ENCODE measurements at places on chromosomes 1 and 21.

- DNase-seq: no peak
Observed at GRCh38 chr1:10532362-10532761, 57.6 kb downstream of the PEX14 start.

GRCh38 chr1:211942583-211942982 lies 92.8 kb downstream of the INTS7 start:
- DNase-seq: no peak

DNA sequence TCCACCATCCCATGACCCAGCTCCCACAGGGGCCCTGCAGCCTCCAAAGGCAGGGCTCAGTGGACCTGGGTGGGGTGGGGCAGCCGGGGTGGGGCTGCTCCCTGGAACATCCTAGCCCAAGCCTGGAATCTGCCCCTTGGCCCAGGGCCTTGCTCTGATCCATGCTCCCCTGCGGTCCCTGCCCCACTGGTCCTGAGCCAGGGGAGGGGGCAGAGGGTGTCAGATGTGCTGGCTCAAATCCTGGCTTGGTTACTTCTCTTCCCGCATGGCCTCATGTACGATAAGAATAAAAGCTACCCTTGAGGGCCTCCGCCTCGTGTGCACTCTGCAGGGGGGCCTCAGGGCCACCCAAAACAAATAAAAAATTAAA lies 819 bp downstream of the SLC25A34 start:
- no peak for DNase-seq

DNA sequence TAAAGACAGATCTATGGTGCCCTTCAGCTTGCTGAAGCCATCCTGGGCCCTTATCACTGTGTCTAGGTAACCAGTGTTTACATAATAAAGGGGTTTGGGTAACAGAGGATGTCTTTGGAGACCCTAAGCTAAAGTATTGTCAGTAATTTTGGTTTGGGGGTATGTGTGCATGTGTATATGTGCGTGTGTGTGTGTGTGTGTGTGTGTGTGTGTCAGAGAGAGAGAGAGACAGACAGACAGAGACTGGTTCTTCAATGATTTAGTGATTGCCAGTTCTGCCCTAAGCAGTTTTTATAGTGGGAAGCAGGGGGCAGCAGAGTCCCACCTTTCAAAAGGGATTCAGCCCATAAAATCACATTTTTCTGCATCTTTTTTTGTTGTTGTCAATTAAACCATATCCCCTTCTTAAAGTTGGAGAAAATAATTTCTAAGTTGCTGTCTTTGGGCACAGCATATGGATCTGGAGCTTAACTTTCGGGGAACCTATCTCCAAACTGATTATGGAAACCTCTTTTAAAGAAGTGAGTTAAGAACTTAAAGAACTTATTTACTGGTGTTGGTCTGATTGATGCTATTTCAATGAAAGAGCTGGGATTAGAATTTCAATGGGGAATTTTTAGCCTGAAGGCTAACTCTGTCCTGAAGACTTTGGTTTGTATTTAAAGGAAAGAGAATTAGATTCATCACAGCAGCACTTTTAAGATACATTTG lies 51.1 kb downstream of the ZNF326 start:
- DNase-seq: no peak

GRCh38 chr21:33491373-33492102 lies at the start of gene DNAJC28:
DNAJC28 (minus strand) TSS chr21:33491716; CDS start chr21:33489393, 2,323 bp downstream.
- peak; percentile 91 for DNase-seq

DNA sequence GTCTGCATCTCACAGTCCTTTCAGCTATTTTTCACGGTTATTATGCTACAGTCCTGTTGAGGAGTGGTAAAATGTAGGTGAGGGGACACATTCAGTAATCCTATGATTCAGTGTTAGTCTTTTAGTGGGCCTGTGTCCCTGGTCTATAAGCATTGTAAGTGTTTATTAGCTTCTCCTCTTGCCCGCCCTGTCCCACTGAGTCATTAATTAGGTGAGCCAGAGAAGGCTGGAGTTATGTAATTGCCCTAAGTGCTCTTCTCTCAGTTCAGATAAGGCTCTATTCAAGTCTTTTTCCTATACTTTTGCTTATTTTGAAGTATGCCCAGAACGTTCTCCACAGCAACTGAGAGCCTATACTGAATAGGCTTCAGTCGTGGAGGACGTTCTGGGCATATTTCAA lies 76.3 kb upstream of the ZRANB2 start:
- DNase-seq: no peak

- DNase-seq: no peak
Observed at GRCh38 chr1:168468042-168468809, 75.6 kb downstream of the XCL2 start.

- no peak for DNase-seq
Observed at GRCh38 chr21:14451546-14451945, 68.6 kb upstream of the HSPA13 start.

GRCh38 chr1:41418857-41419583 lies 57.8 kb downstream of the FOXO6 start:
- DNase-seq: no peak

GRCh38 chr1:205526431-205526830 lies 22.0 kb downstream of the CDK18 start:
- no peak for DNase-seq

GRCh38 chr1:148166558-148167492 lies 14.7 kb upstream of the NBPF11 start:
- DNase-seq: no peak

DNA sequence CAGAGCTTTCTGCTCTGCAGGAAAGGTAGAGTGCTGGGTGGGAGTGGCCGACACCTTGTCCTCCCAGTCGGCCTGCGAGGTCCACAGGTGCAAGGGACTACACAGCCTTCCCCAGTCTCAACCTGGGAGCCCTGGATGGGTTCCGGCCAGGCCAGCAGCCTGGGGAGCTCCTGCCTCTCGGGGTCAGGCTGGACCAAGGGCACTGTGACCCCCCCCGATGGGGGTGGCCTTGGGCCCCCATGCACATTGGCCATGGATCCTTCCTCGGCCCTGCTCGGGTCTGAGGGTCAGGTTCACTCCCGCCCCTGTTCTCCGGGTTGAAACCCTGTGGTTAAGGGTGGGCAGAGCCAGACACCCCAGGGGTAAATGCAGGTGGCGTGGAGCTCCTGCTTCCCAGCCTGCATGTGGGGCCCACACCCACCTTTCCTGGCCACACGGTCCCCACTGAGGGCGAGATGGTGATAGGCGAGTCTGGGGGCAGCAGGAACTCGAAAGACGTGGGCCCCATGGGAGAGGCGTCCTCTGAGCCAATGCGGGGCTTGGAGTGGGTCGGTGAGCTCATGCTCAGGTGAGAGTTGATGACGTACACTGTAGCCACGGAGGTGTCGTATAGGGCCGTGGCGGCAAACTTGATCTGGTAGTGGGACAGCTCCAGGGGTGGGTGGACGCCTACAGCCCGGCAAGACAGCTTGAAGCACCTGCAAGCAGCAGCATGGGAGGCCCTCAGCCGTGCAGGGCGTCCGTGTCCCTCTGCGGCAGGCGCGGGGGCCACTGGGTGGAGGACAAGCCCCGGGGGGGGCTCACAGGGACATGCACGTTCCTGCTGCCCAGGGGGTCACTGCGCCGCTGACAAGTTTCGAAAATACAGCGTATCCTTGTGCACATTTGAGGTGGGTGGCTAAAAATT lies 10.8 kb upstream of the TMEM52 start:
- DNase-seq: no peak

DNA sequence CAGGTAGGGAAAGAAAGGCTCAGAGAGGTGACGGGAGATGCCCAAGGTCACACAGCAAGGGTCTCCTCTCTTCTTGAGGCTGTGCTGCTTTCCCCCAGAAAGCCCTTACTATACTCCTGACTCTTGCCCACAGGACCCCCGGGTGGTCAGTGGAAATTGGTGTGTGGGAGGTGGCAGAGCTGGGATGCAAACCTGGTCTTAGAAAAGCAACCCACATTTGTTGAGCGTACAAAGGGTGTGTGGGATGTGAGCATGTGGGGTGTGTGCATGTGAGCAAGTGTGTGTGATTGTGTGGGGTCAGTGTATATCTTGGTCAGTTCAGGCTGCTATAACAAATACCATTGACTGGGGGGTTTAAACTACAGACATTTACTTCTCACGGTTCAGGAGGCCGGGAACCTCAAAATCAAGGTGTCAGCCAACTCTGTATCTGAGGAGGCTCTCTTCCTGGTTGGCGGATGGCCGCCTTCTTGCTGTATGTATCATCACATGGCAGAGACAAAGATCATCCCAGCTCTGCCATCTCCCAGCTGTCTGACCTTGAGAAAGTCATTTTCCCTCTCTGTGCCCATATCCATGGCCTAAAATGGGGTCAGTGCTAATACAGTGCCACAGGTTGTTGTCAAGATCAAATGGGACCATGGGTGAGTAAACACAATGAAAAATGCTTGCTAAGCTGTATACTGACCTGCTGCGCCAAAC lies 268.5 kb downstream of the PTPRU start:
- DNase-seq: no peak

DNA sequence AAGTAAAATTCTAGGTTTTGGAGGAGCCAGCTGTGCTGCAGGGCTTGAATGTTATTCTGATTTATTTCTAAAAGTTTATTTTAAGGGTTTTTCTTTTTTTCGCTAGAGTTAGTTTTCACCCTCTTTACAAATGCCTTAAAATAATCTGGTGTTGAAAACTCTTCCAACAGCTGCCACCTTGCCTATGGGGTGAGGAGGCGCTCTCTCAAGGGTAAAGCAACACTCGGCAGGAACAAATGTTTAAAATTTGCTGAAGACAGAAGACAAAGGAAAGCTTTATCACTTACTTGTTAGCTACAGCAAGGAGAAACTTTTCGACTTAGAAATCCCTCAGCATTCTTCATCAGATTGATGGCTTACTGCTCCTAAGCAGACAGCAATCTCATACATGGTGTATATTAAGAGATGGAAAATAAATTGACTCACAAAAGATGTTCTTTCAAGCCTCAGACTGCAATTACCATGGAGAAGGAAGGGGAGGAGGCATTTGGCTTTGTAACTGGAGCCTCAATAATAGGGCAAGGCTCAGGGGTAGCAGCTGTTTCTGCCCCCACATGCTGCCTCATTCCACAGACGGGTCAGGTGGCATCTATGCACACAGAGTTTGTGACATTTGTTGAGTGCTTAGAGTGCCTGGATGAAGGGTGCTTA lies 79.8 kb upstream of the RALGPS2 start:
- no peak for DNase-seq

DNA sequence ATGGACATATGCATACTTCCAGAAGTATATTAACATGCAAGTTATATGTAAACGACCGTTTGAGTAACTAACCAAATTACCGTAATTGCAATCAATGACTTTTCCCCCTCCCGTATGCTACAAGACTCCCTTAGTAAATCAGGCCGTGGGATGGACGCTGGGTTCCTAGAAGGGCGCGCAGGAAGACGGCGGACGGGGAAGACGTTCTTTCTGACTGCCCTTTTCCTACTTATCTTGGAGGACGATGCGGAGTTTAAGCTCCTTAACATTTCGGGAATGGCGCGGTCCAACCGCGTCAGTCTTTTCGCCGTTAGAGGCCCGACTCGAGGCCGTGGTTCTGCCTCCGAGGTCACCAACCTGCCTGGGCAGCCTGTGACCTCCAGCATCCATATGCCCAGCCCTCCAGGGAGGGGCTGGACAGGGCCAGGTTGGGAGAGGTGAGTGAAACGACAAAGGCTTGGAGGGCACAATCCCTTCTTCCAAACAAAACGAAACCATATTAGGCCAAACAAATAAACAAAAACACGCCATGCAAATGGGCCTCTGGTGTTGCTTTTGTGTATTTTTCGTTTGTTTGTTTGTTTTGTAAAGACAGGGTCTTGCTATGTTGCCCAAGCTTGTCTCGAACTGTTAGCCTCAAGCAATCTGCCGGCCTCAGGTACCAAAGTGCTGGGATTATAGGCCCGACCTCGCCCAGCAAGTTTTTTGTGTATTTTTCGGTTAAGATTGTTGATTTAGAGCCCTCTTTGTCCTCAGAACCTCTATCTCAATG lies 873 bp upstream of the PI4KB start:
- no peak for DNase-seq

DNA sequence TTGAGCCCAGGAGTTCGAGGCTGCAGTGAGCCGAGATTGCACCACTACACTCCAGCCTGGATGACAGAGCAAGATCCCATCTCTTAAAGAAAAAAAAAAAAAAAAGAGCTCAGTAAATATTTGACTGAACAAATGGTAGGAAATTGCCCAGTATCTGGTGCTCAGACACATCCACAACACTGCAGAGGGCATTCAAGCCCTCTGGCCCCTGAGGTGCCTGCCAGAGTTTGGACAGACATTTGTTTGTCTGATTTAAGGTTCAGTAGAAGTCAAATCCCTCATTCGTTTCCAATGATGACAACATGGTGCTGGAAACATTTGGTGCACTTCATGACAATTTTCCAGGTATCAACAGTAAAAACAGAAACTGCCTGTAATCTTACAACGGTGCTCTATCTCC lies 86.6 kb downstream of the HLCS start:
- DNase-seq: no peak

- DNase-seq: no peak
Observed at GRCh38 chr1:23473037-23473800, 10.8 kb downstream of the ASAP3 start.

DNA sequence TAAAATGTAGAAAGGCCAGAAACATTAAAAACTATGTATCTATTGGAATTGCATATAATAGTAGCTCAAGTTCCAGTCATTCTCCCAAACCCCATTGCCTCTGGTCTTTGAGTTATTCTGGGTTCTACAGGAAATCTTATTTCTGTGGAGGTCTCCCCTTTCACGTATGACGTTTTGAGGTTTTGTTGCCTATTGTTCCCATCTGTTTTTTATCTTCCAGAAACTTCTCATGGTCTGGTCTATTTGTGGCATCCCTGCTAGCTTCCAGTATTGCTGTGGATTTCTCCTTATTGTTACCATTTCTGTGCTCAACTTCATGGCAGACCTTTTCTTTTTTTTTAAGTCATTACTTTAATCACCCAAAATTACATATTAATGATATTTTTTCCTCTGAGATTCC lies 43.3 kb downstream of the DTL start:
- DNase-seq: no peak

DNA sequence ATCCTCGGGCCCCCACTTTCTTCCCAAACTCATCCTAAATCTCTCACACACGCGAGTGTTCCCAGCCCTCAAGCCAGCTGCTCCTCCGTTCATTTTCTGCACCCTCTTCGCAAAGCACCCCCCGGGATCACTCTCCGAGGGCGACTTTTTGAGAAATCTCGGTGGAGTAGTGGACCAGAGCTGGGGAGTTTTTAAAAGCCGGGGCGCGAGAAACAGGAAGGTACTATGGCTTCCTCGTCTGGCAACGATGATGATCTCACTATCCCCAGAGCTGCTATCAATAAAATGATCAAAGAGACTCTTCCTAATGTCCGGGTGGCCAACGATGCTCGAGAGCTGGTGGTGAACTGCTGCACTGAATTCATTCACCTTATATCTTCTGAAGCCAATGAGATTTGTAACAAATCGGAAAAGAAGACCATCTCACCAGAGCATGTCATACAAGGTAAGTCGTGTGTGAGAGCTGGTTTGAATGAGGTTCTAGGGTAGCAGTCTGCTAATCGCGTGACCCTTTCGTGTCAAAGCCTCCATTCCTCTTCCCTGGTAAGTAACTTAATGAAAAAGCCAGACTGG lies 800 bp downstream of the DR1 start:
- peak; percentile 8 for DNase-seq

- DNase-seq: no peak
Observed at GRCh38 chr1:245566952-245567351, 412.2 kb downstream of the KIF26B start.
